Hematopoietic multipotent progenitor cell (in vitro differentiated cells): ENCODE measurements at places on chromosomes 5 and 9. TPM values are rescaled to one million over a fixed set of nuclear protein-coding genes. Genes with fewer than 3 reads are reported as not detected.

Gene HEXB
- total RNA-seq, result 83.2 TPM

Gene FIBCD1
- total RNA-seq, result not detected

Gene SEMA6A
- 0.27 TPM for total RNA-seq

Gene DNM1
- 11.0 TPM for total RNA-seq

Gene ZNF883
- 1.1 TPM for total RNA-seq

Gene PDE6A
- total RNA-seq, result under 0.01 TPM

Gene HMGXB3
- 35.3 TPM for total RNA-seq

Gene C9orf153
- 0.81 TPM for total RNA-seq

Gene SLC36A2
- under 0.01 TPM for total RNA-seq

DNA sequence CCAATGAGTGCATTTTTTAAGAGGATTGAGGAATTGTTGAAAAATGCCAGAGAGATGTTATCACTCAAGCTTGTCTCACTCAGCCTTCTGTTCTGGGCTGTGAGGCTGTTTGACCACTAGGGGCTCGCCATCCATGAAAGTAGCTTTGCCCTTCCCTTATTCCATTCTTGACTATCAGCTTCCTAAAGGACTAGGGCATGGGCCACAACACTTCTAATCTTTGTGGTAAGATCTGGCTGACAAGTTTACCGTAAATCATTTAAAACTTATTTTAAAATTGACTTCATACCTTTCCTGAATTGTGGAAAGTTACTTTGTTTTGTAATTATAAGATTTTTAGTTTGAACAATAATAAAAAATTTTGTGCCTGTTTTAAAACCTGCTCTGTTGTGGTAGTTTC is 49.5 kb downstream of the TJP2 start:
- no peak for DNase-seq

DNA sequence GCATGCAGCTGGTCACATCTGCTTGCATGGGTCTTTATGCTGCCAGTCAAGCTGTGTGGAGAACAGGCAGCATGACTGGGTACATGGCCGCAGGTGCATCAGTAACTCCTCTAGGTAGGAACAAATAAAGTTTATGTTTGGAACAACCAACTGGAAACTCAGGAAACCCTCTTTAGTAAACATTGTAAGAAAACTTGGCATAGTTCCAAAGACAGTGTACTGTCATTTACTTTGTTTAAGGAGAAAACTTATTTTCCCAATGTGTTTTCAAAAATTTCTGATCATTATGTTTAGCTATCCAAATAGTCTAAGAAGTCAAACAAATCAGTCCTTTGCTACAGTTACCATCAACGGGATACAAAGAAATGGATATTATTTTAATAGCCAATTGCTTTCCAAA is 386.0 kb downstream of the CHSY3 start:
- DNase-seq, result no peak

DNA sequence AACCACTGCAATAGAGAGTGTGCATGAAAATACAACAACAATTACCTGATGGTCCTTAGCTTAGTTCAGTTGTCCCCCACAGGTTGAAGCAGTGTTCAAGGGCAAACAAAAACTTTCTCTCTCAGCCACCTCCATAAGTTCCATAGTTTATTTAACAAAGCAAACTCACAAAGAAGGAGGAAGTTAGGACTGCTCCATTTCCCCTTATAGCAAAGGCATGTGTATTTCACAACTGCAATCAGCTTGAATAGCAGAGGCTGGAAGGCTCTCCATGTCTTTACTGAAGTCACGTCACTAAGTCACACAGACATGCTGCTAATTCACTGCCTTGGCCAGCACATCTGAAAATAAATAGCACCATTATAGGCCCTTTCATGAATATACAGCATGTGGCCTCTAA is 43.3 kb downstream of the DOCK8 start:
- no peak for DNase-seq

- DNase-seq, result no peak
Observed at GRCh38 chr9:684054-684890, 157.2 kb upstream of the DMRT1 start.

GRCh38 chr9:131598121-131598520 is 52.8 kb downstream of the PRRT1B start:
- DNase-seq, result peak; percentile 42

DNA sequence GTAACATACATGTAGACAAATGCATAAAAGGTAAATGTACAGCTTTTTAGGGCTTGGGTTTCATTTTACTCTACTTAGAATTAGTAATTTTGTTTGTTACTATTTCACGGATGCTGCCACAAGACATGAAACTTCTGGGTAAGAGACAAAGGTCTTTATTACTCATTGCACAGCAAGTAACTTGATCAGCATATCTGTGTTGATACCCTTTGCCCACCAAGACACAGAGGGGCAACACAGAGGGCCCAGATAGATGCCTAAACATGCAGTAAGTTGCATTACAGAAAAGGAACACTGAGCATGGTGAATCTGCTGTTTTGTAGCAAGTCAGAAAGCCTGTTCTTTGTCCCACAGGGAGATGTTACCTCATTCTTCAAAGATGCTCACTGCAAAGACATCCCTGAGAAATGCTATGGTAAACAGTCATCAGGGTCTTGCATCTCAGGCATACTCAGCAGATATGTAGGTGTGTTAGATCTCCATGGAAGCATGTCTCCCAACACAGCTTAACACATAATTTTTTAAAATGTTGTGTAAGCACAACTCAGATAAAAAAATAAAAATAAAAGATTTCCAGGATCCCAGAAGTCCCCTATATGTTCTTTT is 10.3 kb downstream of the ITGA2 start:
- no peak for DNase-seq

GRCh38 chr5:96207420-96207819 is 225.6 kb downstream of the PCSK1 start:
- peak; percentile 7 for DNase-seq

DNA sequence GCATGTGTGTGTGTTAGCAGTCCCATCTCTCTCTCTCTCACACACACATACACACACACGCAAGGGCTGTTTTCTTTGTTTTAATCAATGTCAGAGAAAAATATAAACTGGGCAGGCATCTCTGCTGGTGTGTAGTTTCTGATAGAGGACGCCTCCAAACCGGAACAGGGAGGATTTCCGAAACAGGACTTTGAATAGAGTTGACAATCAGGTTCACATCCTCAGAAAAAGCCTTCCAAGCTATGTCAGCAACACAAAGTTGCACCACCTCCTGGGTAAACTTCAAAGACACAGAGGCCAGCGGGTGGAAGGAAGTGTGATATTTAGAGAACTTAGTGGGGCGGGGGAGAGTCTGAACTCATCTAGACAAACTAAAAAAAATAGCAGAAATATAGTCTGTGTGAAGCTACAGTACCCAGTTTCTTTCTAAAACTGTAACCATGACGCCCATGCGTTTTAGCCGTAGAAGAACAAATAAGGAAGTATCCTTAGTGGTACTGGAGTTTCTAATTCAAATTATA is 1.2 kb downstream of the ST8SIA4 start:
- DNase-seq, result peak; percentile 76

GRCh38 chr5:146306838-146307237 is 31.8 kb upstream of the POU4F3 start:
- DNase-seq, result no peak

DNA sequence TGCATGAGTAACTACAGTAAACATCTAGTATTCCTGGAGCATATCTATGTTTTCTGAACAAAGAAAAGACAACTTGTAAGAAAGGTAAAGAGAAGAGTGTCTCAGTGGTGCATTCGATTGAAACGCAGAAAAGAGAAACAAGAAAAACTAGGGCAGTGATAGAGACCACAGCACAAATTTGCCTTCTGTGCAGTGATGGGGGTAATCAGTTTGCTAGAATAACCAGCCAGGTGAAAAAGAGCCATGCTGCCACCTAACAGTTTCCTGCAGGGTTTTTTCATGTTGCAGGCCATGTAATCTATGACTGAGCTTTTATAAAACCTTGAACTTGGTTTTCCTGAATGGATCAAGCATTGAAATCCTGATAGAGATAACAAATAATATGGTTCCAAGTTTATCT is 198.4 kb upstream of the MEF2C start:
- no peak for DNase-seq

GRCh38 chr9:27371382-27371781 is 74.4 kb upstream of the EQTN start:
- no peak for DNase-seq

DNA sequence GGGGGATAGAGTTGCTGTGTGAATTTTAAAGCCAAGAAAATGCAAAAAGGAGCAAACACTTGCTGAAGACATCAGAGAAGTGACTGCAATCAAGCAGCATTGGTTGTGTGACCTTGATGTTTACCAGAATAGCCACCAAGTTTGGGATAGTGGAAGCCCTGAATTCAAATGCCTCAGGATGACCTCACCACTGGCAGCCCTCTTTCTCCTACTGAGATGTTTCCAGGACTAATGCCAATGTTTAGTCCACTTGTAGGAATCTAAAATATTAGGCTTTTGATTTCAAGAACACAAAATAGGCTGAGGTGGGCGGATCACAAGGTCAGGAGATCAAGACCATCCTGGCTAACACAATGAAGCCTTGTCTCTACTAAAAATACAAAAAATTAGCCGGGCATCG is 112.2 kb upstream of the NUDT12 start:
- no peak for DNase-seq

GRCh38 chr9:31415164-31415563 is 969.3 kb upstream of the ACO1 start:
- DNase-seq, result no peak

GRCh38 chr9:105554042-105554441 is 3.9 kb upstream of the FKTN start:
- DNase-seq, result no peak

- peak; percentile 7 for DNase-seq
Observed at GRCh38 chr5:3891113-3891512, 295.5 kb downstream of the IRX1 start.

DNA sequence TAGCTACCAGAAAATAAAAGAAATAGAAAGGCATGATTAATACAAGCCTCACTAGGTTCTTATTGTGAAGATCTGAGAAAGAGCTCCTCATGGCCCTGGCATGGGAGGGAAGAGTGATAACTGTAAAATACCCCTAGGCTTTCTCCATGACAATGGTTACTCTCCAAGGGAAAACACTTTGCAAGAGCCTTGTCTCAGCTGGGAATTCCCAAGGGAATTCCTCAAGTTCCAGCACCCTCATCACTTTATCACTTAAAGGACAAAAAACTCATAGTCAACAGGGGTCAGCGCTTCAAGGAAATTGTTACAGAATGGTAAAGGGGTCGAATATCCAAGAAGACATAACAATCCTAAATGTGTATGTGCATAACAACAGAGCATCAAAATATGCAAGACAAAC is 21.2 kb downstream of the SYK start:
- DNase-seq, result no peak
